ENCODE measurements at places on chromosomes 3 and 15. TPM values are rescaled to one million over a fixed set of nuclear protein-coding genes. Genes with fewer than 3 reads are reported as not detected.
A peak's percentile ranks its signal among the peaks of the same experiment; 100 is the strongest.

DNA sequence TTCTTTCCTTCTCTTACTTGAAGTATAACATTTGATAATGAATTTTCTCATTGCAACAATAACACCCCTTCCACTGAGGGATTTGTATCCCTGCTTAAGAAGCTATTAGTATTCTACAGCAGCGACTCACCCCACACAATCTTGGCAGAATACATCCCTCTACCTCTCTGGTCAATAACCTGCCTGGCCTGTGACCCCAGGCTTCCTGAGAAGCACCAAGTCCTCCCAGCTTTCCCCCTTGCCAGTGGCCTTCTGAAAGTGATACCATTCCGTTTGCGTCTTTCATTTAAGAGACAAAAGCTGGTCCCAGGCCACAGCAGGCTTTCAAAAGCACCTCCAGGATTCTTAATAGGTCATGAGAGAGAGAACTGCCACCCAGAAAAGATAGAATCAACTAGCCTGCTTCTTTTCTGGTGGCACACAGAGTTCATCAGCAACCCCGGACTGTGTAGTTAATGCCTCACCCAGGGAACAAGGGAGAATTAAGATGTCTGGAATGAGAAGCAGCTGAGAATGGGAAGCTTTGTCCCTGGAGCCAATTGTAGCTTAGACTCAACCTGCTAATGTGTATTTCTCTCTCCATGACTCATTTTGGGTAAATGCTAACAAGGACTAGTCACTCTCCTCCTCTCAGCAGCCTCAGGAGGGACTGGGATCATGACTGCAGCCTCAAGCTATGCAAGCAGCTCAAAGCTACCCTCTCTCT lies 101.0 kb upstream of the CPNE4 start:
- DNase-seq, result peak; percentile 99

DNA sequence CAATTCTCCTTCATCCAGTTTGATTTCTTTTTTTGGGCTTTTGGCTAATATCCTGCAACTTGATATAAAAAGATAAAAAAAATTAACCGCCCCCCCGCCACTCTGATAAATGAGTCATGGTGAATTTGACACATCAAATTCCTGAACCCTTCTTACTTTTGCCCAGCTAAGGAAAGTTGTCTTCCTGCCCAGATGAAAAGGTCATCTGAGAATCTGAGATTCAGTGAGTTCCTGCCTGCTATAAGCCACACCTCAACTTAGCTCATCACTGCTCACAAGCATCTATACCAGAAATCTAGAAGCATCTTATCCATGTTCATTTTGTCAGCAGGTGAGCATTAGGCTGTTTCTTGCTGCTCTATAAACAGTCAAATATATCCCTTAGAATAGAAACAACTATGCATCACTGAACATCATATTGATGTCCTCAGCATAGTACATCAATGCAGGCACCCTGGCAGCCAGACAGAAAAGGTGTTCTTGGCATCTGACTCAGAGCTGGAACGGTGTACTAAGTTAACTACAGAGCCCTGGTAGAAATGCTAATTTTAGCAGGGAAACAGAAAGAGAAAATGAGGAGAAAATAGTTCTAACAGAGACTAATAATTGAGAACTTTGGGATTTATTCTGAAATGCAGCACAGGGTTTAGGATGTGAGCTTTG lies 77.1 kb downstream of the SEMA6D start:
- DNase-seq, result no peak

The PLSCR2 gene
- total RNA-seq, result not detected

- DNase-seq, result no peak
Measured at GRCh38 chr3:192340031-192340430, 387.3 kb downstream of the FGF12 start.

DNA sequence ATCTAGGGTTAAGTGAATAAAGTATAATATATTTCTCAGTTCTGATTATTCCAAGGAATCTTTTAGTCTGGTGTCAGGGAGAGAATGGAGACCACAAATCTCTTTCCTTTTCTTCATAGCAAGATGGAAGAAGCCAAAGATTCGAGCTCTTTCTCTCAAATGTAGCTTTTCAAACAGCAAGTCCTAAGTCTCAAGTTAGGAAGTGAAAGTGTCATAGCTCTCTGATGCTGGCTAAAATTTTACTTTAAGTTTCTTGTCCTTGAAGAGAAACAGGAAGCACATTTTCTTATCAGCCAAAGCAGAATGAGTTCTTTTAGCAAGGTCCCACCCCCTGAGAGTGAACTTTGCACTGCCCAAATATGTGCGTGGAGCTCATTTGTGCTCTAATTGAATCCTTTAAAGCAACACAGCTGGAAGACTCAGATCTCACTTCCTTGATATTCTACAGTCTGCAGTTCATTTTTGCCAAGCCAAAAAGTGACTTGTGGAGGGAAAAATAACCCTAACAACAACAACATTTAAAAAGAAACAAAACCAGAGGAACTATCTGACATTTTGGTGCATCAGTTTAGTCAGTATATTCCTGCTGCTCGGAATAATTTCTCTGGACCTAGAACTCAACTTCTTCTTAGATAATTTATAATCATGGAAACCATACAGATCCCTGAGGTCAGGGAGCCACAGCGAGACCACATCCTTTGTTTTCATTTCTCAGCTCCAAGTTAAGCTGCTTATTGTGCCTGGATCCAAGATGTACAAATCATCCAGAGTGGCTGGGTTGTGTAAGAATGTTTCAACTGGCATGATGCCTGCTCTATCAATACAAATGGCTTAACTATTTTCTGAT lies 238.7 kb upstream of the P2RY1 start:
- DNase-seq, result peak; percentile 62

GRCh38 chr3:133927540-133928066 lies 31.9 kb upstream of the RAB6B start:
- no peak for DNase-seq

DNA sequence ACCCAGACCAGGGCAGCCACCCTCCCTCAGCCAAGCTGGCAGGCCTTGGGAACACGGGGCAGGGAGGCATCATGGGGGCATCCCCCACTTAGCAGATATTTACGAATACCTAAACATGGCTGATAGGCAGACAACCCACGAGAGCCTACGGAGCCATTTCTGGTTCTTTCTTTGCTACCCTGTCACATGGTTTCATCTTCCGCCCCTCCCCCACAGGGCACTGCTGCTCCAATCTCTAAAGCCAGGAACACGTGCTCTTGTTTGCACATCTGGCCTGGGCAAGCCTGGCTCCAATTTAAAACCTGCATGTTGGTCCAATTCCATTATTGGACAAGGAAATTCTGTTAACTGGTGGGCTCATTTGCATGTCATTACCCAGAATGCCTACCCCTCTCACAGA lies 447.4 kb upstream of the NR2F2 start:
- DNase-seq, result no peak

GRCh38 chr15:38220606-38221273 lies 31.9 kb upstream of the SPRED1 start:
- no peak for DNase-seq
